Jurkat, Clone E6-1 (cell line): ENCODE measurements at places on chromosomes 2 and 18.

- DNase-seq: no peak
Observed at GRCh38 chr2:41853427-41854191, 194.2 kb upstream of the PKDCC start.

DNA sequence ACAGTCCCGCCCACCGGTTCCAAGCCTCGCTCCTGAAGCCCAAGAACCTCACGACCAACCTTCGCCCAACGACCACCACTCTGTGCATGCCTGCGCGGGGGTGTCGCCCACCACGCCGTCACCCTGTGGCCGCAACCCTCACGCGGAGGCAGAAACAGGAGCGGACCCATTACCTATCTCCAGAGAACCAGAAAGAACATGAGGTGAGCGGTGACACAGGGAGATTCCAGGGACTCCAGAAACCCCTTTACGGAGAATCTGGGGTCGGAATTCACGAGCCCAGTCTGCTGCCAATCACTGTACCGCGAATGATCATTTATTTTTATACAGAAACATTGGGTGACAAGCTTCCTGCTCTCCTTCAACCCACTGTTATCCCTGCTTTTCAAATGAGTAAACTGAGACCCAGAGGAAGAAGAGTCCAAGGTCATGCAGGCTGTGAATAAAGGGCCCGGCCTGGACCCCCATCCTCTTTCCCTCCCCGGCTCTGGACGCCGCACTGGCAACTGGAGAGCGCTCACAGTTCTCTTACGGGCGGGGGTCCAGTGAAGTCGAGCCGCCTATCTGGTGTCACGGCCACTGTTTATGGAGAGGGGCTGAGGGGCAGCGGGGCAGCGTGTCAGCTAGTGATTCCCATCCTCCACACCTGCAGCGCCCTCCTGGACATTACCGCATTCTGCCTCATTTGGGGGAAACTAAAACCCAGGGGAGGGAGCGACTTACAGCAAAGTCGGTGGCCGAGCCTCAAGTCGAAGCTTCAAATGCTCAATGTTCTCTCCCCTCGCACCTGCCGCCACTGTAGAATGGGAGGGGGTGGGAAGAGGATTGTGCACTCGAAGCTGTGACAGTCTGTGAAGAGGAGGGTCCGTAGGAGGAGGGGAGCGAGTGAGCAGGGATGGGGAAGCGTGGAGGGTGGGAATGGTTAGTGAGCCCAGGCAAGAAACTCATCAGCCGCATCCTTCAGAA is 723 bp upstream of the SLC30A3 start:
- DNase-seq: no peak

GRCh38 chr2:211611061-211611518 is 927.5 kb downstream of the ERBB4 start:
- peak; percentile 64 for DNase-seq

DNA sequence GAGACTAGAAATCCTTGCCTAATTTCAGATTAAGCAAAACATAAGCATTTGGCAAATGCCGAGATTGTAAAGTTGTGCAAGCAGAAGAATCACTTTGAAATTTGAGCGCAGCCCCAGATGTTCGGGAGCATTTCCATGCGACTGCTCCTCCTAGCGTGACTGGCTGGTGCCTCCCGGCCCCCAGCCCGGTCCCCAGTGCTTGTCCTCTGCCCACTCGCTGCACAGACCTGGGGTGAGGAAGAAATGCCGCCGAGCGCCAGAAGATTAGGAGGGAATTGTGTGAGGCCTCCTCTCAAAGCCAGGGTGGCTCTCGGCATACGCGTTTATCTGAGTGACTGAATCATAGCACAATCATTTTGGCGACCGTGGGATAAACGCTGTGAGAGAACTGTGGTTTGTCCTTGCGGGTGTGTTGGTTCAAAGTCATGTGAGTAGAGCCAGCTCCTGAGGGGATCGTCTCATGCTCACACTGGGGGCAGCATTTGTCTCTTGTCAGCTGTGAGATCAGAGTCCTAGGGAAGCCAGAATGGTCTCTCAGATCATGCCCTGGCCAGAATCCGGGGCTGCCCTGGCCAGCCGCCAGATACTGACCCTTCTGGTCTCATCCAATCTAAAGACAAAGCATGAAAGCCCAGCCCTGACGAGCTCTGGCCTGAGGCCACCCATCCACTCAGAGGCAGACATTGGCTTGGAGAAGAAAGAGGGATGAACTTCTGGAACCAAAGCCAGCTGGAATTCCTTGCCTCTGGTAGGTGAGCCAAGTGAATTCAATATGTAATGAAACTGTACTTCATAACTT is 189.3 kb downstream of the SH3RF3 start:
- DNase-seq: no peak

GRCh38 chr2:149070681-149071320 is 32.3 kb downstream of the LYPD6B start:
- no peak for DNase-seq

- no peak for DNase-seq
Observed at GRCh38 chr2:241989074-241989473, 119.5 kb downstream of the RTP5 start.

GRCh38 chr18:34921811-34922385 is 119.3 kb upstream of the MAPRE2 start:
- DNase-seq: no peak

GRCh38 chr2:49569176-49569575 is 414.9 kb upstream of the FSHR start:
- no peak for DNase-seq

DNA sequence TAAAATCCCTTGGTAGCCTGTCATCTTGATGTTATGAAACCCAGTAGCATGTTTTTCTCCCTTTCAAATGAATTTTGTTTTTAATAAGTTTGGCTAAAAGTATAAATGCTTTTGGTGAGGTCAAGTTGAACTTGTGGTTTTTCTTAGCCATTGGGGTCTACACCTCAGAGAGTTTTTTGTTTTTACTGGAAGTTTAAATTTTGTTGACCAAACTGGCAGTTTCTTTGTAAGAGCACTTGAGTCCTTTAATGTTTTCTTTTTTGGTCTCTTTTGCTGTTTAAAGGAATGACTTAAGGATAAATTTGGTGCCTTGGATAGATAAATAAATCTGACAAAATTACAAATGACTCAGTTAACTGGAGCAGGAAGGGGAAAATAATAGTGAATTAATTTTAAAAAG is 577.3 kb downstream of the SATB2 start:
- no peak for DNase-seq

DNA sequence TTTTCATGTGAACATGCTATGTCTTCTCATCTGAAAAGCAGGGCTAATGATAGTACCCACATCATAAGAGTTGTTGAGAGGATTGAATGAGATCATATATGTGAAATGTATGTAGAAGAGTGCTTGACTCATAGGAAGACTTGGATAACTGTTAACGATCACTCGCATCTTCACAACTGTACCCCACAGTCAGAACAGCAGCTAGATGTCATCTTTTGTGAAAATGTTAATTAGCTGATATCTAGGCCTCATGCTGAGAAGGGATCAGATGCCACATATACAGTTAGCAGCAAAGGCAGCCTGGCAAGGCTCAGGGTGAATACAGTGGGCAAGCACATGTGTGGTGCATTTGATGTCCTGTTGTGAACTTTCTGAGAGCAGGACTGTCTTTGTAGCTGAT is 24.2 kb downstream of the MAP3K20 start:
- DNase-seq: no peak

- no peak for DNase-seq
Observed at GRCh38 chr2:23385351-23385747, 370 bp downstream of the KLHL29 start.

DNA sequence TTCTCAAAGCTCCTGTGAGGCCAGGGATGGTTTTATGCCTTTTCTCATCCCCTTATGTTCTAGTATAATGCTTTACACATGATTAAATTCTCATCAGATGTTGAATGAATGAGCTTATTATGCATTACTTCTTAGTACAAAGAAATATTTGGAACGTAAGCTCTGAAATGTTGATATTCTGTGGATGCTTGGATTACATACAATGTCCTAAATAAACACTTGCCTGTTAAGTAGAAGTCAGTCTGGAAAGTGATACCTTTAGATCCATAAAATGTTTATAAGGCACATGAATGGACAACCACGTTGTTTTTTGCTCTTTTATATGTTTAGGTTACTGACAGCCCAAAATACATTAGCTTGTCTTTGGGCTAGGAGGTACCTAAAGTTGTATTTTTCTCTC is 248.6 kb downstream of the NEDD4L start:
- DNase-seq: no peak

DNA sequence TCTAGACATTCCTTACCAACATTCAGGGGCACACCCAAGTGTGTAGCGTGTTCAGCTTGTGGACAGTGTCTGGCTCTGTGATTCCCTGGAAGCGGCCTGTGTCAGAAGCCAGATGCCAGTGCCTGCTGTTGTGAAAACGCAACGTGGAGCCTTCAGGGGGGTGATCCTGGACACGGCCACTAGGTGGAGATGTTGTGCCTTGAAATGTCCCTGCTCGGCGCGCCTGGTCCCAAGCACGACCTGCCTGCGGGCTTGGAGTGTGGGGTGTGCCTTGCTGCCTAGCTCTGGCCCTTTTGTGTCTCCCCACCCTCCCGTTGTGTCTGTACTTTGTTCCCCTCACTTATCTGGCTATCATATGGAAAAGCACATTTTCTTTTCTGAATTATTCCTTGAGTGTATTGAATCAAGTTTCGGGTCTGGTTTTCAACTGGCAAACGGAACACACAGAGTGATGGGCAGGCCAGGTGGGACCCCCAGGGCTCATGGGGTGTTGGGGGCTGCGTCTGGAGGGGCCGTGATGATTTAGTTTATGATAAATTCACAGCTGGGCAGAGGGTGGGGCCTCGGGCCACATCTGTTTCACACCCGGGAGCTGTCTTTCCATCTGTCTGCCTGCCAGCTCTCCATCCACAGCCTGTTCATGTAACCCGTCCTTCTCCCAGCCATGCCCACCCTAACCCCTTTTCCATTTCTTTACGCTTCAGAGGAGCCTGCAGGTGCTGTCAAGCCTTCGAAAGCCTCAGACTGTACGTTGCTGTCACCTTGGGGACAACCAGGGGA is 95.5 kb downstream of the DYSF start:
- DNase-seq: peak; percentile 32

DNA sequence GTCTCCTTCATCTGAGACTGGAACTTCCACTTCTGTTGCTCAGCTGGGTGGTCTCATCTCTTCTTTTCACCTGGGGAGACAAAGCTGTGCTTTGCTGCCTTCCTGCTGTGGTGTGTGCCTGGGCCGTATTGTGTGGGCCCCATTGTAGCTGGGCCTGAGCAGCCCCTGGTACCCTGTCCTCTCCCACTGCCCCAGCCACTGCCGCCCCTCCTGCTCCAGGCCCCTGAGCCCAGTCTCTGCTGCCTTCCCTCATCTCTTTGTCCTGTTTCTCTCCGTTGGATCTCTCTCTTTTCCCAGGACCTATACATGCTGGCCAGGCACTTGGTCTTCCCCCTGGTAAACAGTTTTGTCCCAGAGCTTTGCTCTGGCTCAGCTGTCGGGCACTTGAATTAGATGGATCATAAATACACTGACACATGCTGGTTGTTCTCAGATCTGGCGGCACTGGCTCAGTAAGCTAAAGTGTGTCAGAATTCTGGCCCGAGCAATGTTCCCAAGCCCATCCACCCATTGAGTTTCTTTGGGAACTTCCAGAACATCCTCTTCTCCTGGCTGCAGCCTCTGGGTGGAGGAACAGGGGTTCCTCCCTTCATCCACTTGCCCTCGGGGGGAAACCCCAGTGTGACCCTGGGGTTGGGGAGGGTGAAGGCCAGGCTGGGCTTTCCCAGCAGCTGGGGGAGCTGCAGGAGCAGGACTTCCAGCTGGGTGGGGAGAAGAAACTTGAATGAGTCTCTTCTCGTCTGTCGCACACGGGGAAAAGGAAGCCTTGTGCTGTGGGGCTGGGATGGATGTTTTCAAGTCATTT is 99.0 kb downstream of the DGKD start:
- DNase-seq: no peak

DNA sequence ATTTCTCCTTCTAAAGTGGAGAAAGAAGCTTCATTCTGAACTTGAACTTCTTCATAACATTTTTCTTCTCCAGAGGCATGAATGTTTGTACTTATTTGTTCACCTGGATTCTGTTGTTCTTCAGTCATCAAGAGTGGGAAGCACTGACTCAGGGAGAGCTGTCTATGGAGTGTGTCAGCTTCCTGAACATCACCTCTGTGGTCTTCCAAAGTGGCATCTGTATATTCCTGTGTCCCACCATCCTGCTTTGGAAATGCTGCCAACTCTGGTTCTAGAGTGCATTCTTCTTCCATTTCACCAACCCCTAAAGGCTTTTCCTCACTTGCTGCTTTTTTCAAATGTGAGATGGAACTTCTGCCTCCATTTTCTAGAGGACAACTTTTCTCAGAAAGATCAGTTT is 59.5 kb downstream of the TTN start:
- DNase-seq: no peak

DNA sequence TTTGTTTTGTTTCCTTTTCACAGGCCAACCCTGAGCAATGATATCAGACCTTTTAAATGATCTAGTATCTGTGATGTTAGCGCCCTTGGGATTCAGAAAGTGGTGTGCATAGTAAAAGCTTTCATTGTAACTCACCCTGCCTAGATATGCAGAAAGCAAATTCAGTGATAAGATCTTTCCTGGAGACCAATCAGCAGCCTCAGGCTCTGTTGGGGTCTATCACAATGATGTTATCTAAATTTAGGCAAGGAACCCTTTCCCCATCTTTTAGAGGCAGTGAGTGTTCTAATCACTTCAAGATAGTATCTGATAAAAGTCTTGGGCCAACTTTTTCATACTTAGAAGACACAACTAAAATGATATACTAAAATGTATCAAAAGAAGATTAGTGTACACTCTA is 23.6 kb upstream of the PNO1 start:
- DNase-seq: no peak

- DNase-seq: no peak
Observed at GRCh38 chr2:176115883-176116813, at the start of gene HOXD10. Gene HOXD10 (plus strand): TSS chr2:176116778. CDS start chr2:176116834, 56 bp downstream.

GRCh38 chr2:63544017-63544627 is 44.2 kb downstream of the WDPCP start:
- DNase-seq: peak; percentile 29

DNA sequence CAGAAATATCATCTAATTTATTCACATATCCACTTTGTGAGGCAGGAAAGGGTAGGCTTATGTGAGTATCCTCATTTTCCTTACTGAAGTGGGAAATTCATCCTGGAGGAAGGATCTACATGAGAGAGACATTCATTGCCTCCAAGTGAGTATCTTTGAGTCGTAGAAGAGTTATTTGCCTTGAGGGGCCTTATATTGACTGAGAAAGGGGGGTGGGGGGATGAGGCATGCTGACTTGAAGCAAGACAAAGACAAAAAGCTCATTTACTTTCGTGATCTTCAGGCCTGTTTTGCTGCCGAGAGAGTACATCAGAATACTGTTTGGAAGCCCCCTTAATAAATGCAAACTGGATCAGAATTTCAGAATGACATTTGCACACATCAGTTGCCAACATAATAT is 17.6 kb upstream of the NEDD4L start:
- no peak for DNase-seq

DNA sequence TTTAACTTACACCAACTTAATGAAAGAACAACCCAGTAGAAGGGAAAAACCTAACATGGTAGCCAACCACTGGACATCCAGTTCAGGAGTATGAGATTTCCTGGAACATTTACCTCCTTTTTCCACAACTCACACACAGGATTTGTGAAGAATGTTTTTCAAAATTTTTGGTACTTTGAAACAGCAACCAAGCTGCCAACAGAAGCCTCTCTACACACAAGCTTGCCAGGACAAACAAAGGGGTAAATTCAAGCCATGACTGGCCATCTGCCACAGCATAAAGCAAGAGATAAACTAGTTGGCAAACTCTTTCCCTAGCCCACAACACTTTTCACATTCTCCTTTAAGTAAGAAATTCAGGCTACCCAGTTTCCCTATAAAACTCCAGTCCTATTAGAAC is 21.4 kb downstream of the MGAT4A start:
- DNase-seq: no peak
